ENCODE measurements at places on chromosomes 6 and 20. TPM values are rescaled to one million over a fixed set of nuclear protein-coding genes. Genes with fewer than 3 reads are reported as not detected.
A peak's percentile ranks its signal among the peaks of the same experiment; 100 is the strongest.

- H3K36me3 ChIP-seq: no peaks in the 10 kb centered on the region
- no peak overlapping the region for H3K27ac ChIP-seq
- H3K27me3 ChIP-seq: no peaks in the 10 kb centered on the region
Measured at GRCh38 chr6:16602035-16602434, 159.2 kb downstream of the ATXN1 start.

DNA sequence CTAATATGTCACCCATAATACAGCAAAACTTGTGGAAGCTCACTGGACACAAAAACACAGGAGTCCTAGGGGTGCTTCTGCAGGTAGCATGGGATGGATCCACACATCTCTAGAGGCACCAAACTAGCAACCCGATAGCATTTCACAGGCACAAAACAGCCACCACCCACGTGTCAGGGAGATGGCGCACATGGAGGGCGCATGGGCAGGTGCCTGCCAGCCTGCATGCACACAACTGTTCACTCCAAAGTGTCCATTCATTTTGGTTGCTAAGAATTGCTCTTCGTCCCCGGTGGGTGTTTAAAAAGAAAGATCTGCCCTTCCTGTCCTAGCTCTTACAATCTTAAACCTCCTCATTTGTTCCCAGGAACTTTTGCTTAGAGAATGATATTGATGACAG is 171.3 kb downstream of the SYNDIG1 start:
- DNase-seq: no peak
- no peaks in the 10 kb centered on the region for H3K36me3 ChIP-seq
- no peaks in the 10 kb centered on the region for H3K27me3 ChIP-seq
- H3K4me3 ChIP-seq: no peak overlapping the region
- H3K27ac ChIP-seq: no peak overlapping the region
- H3K4me1 ChIP-seq: peaks cover 1% of the 10 kb centered on the region

COL20A1 gene
- total RNA-seq: 10.2 TPM

DNA sequence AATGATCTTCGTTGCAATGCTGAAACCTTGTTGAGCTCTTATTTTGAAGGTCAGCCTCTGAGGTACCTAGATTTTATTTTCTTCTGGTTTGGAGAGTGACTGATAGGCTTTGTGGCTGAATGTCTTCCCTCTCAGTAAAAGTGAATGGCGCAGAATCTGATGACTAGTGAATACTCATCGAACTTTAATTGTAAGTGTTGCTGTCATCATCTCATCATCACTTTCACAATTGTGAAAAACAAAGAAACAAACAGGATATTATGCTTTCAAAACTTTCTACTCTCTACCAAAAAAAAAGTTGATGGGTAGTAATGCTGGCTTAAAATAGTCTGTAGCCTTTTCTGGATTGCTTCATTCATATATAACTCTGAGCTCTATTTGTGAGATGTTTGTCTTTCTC is 239.5 kb upstream of the RAB32 start:
- H3K27ac ChIP-seq: no peak overlapping the region
- no peak overlapping the region for H3K4me3 ChIP-seq
- H3K4me1 ChIP-seq: peaks cover 6% of the 10 kb centered on the region
- no peak for DNase-seq
- no peaks in the 10 kb centered on the region for H3K36me3 ChIP-seq

LAMP5 gene
- 0.98 TPM for total RNA-seq

MATN4 gene
- not detected for total RNA-seq

DNA sequence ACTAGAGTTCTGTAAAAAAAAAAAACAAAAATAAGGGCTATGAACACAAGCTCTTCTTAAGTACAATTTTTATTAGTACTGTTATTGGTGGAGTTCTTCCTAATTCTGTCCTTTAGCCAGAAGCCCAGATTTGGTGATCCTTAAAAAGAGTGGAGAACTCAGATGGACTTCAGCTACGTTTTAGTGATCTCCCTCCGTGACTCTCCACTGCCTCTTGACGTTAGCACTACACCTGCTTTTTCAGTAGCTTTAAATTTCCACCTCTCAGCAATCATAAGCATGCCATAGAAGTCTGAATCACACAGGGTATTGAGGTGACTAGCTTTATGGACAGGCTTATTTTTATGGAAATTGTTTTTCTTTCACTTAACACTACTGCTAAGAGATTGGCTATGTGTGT is 17.7 kb downstream of the DHX35 start:
- H3K4me3 ChIP-seq: no peak overlapping the region
- H3K36me3 ChIP-seq: peaks cover 3% of the 10 kb centered on the region
- no peak for DNase-seq
- H3K4me1 ChIP-seq: peaks cover 8% of the 10 kb centered on the region

NOX3 gene
- total RNA-seq: not detected

DNA sequence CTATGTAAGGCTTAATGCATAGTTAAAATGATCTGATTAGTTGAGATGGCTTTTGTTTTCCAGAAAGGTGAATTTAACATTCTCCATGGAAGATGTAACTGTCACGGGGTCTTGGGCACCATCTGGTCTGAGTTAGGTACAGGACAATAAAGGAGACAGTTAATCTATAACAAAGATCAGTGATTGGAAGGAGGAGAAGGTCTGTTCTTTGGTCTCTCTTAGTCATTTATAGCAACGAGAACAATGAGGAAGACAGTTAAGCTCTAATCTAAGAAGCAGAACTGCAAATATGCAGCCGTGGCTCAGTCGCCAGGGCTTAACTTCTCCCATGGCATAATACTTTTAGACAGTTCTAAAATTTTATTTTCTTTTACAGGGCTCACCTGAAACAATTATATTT is 405.5 kb upstream of the SULF2 start:
- H3K4me3 ChIP-seq: no peak overlapping the region
- H3K36me3 ChIP-seq: no peaks in the 10 kb centered on the region
- no peak overlapping the region for H3K27ac ChIP-seq
- H3K4me1 ChIP-seq: peaks cover 41% of the 10 kb centered on the region
- no peaks in the 10 kb centered on the region for H3K27me3 ChIP-seq

C6orf163 gene
- 4.5 TPM for total RNA-seq

- no peak for DNase-seq
- H3K27ac ChIP-seq: no peak overlapping the region
- no peaks in the 10 kb centered on the region for H3K27me3 ChIP-seq
- no peak overlapping the region for H3K4me3 ChIP-seq
- H3K4me1 ChIP-seq: peaks cover 10% of the 10 kb centered on the region
Measured at GRCh38 chr20:9616455-9616805, 102.0 kb downstream of the LAMP5 start.

DNA sequence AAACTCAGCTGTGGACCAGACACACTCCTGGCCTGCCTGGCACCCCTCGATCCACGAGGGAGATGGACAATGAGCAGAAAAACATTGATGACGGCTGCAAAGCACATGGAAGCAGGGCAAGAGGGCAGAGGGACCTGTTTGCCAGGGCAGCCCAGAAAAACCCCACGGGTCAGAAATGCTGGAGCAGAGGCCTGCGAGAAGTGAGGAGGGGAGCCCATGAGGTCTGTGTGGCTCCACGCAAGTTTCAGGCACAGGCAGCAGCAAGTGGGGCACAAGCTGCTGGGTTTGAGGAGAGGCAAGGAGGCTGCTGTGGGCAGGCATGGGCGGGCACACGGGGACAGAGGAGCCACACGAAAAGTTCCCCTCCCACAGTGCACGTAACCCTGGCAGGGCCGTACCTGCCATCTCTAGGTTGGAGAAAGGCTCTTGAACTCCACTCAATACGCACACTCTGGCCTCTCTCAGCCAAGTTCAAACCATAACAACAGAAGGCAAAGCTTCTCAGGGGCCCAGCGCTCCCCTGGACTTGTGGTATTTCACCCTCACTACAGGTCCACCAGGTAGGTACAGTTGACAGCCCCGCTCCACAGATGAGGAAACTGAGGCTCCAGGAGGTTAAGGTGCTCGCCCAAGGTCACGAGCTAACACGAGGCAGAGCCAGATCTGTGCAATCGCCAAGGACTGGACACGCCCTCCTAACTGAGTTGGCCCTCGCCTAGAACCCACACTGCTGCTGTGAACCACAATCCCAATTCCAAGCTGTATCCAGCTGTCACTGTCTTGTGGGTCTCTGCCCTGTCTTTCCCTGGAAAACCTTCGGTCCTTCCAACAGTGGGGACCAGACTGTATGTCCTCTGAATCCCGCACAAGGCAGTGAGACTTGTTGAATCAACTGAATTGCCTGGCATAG is 108.2 kb downstream of the NOL4L start:
- no peaks in the 10 kb centered on the region for H3K36me3 ChIP-seq
- H3K4me1 ChIP-seq: peaks cover 92% of the 10 kb centered on the region
- no peaks in the 10 kb centered on the region for H3K27me3 ChIP-seq
- H3K27ac ChIP-seq: peak overlapping the region; percentile 94
- peak overlapping the region; percentile 87 for H3K4me3 ChIP-seq
- no peak for DNase-seq

DNA sequence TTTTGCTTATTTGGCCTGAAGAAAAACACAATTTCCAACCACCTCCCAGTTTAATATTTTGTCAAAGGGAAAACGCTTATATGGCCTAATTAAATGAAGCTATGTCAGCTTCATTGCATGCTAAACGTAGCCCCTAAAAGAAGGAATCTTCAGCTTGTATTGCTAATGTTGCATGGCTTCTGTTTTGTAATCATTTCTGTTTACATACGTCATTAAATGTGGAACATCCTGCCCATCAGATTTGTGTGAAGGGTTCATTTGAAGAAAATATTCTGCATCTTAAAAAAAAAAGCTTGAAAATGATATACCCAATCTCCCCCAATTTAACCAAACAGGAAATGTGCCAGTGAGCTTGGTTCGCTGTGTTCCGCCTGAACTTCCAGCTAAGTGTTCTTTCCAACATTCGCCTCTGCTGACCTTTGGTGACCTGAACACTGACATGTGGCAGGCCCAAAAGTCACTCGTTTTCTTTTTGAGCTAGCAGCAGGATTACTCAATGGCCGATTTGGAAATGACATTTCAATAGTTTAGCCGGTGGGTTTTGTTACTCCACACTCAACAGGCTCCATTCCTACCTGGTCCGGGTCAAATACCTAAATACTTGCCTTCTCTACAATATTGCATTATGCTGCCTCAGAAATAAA is 12.7 kb upstream of the SIRT5 start:
- no peak overlapping the region for H3K4me3 ChIP-seq
- no peak overlapping the region for H3K27ac ChIP-seq
- DNase-seq: no peak
- H3K4me1 ChIP-seq: peaks cover 31% of the 10 kb centered on the region
- H3K36me3 ChIP-seq: no peaks in the 10 kb centered on the region

- H3K27me3 ChIP-seq: no peaks in the 10 kb centered on the region
- no peaks in the 10 kb centered on the region for H3K4me1 ChIP-seq
- H3K4me3 ChIP-seq: no peak overlapping the region
- no peak overlapping the region for H3K27ac ChIP-seq
Measured at GRCh38 chr6:4491501-4492260, 284.5 kb upstream of the CDYL start.

DNA sequence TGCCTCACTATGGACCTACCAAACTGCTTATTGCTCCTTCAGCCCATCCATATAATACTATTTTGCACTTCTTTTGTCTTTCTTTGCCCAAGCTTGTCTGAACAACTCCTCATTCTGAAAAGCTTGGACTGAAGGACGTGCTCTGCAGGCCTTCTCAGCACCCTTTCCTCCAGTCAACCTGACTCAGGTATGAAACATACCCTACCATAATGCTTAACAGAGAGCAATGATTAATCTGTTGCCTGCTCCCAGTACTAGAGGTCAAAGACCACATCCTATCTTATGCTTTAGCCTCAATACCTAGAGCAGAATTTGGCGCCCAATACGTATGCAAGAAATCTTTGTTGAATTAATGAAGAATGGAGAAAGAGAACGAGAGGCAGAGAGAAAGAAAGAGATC is 55.2 kb downstream of the ATXN1 start:
- H3K27ac ChIP-seq: no peak overlapping the region
- peaks cover 3% of the 10 kb centered on the region for H3K36me3 ChIP-seq
- H3K27me3 ChIP-seq: no peaks in the 10 kb centered on the region
- no peak for DNase-seq
- H3K4me1 ChIP-seq: no peaks in the 10 kb centered on the region

GRCh38 chr6:24374612-24375011 is 16.8 kb upstream of the DCDC2 start:
- no peaks in the 10 kb centered on the region for H3K36me3 ChIP-seq
- H3K4me3 ChIP-seq: no peak overlapping the region

SLC4A11 gene
- total RNA-seq: 0.55 TPM

DNA sequence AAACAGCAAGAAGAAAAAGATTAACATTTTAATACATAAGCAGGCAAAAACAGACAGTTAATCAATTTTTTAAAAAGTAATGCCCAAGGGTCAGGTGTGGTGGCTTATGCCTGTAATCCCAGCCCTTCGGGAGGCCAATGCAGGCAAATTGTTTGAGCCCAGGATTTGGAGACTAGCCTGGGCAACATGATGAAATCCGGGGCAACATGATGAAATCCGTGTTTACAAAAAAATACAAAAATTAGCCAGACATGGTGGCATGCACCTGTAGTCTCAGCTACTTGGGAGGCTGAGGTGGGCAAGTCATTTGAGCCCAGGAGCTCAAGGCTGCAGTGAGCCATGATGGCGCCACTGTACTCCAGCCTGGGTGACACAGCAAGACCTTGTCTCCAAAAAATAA is 94.1 kb upstream of the DST start:
- no peaks in the 10 kb centered on the region for H3K27me3 ChIP-seq
- no peak overlapping the region for H3K27ac ChIP-seq
- H3K4me1 ChIP-seq: peaks cover 5% of the 10 kb centered on the region
- no peak overlapping the region for H3K4me3 ChIP-seq

TRAPPC3L gene
- total RNA-seq: not detected

ADAM33 gene
- total RNA-seq: 3.0 TPM

DNA sequence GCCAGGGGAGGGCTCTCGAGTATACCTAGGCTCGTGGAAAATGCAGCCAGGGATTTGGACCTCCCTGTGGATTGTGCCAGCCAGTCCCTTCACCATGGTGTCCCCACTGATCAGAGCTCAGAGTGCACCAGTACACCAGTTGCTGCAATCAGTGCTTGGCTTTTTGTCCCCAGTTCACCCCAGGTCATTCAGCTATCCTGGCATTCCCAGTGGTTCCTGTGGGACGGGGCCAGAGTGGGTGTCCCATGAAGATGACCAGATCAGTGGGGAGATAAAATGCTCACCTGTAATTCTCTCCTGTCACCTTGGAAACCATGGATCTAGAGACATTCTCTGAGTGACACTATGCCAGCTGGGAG is 23.8 kb downstream of the MAS1 start:
- H3K4me3 ChIP-seq: no peak overlapping the region
- H3K27me3 ChIP-seq: peaks cover 34% of the 10 kb centered on the region
- no peaks in the 10 kb centered on the region for H3K4me1 ChIP-seq
- H3K36me3 ChIP-seq: no peaks in the 10 kb centered on the region
- DNase-seq: no peak
- H3K27ac ChIP-seq: no peak overlapping the region

Measured in neural crest cell (in vitro differentiated cells).